ENCODE measurements at places on chromosomes 6 and 20. TPM values are rescaled to one million over a fixed set of nuclear protein-coding genes. Genes with fewer than 3 reads are reported as not detected.

DNA sequence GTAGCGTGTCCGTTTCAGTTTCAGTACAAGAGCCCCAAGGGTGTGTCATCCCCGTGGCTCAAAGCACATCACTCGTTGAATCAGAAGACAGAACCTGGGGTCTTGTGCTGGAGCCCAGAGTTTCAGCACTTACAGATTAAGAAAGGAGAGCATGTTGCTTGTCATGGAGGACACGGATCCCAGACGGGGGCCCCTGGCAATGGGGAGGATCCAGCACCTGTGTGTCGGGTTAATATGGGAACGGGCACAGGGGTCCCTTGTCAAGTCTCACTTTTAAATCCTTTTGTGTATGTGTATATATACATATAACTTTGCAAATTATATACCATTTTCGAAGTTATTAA is 23.4 kb downstream of the THBS2 start:
- no peak overlapping the region for H3K27ac ChIP-seq
- no peaks in the 10 kb centered on the region for H3K27me3 ChIP-seq
- H3K36me3 ChIP-seq = no peaks in the 10 kb centered on the region
- H3K4me3 ChIP-seq = no peak overlapping the region
- DNase-seq = no peak
- no peaks in the 10 kb centered on the region for H3K4me1 ChIP-seq

SLC22A2 gene
- not detected for total RNA-seq

DNA sequence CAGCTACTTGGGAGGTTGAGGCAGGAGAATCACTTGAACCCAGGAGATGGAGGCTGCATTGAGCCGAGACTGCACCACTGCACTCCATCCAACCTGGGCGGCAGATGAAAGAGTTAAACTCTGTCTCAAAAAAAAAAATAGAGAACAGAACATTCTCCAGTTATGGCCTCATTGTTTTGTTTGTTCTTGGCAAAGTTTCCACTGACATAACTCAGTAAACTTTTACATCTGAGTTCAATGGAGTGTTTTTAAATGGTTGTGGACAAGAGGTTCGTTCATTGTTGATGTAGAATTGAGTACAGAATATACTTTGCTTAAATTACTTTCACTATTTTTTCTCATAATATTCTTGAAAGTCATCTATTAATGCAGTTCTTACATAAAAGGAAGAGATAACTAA is 42.2 kb upstream of the IFNGR1 start:
- no peak overlapping the region for H3K4me3 ChIP-seq
- DNase-seq = no peak
- H3K27ac ChIP-seq = peak overlapping the region; percentile 65
- H3K4me1 ChIP-seq = peaks cover 41% of the 10 kb centered on the region
- H3K27me3 ChIP-seq = no peaks in the 10 kb centered on the region

- no peaks in the 10 kb centered on the region for H3K27me3 ChIP-seq
- H3K36me3 ChIP-seq = no peaks in the 10 kb centered on the region
- H3K27ac ChIP-seq = no peak overlapping the region
- DNase-seq = no peak
- no peak overlapping the region for H3K4me3 ChIP-seq
Measured at GRCh38 chr20:7031222-7031621, 263.7 kb downstream of the BMP2 start.

- no peaks in the 10 kb centered on the region for H3K36me3 ChIP-seq
- H3K4me1 ChIP-seq = no peaks in the 10 kb centered on the region
- peak; percentile 62 for DNase-seq
- no peak overlapping the region for H3K27ac ChIP-seq
- no peaks in the 10 kb centered on the region for H3K27me3 ChIP-seq
- no peak overlapping the region for H3K4me3 ChIP-seq
Measured at GRCh38 chr6:2216794-2217383, 28.5 kb downstream of the GMDS start.

GRCh38 chr20:24993337-24994185 is 1.0 kb upstream of the APMAP start:
- no peaks in the 10 kb centered on the region for H3K36me3 ChIP-seq
- peaks cover 37% of the 10 kb centered on the region for H3K4me1 ChIP-seq
- peak overlapping the region; percentile 89 for H3K4me3 ChIP-seq
- DNase-seq = peak; percentile 16
- H3K27ac ChIP-seq = peak overlapping the region; percentile 95

Measured in upper lobe of left lung (tissue), 6 donors.